ENCODE measurements at places on chromosomes 2 and 18.
A peak's percentile ranks its signal among the peaks of the same experiment; 100 is the strongest.

DNA sequence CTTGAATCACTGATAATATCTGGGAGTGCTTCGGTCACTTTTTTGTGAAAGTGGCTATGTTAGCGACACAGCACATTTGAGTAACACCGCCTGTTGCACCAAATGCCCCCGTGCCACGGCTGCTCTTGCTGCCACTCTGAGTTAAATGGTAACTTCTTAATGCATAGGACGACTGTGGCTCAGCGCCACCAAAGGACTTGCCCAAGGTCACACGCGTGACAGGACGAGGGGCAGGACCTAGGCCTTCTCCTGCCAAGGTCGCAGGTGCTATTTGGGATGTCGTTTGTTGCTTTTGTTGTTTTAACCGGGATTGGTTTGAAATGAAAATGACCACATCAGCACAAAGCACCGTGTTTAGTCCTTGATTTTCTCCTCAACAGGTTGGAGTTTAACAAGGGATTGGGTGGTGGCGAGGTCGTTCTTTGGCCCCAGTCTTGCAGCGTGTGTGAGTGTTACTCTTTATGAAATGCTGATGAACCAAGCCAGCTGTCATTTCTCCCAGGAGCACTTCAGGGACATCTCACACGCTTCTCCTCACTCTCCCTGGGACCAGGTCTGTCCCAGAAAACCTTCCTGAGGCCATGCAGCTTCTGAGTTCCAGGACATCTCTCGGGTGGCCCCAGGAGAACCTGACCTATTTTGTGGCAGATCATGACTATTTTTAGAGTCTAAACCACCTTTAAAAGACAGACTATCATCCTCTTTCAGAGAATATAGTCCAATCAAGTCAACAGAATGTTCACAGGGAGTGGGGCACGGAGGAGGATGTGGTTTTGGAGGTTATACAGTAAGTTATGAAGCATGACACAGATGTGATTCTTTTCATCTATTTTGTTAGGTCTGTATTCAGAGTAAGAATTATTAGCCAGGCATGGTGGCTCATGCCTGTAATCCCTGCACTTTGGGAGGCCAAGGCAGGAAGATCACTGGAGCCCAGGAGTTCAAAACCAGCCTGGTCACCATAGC is 49.9 kb downstream of the MTCL1 start:
- no peak for DNase-seq

- DNase-seq, result no peak
Measured at GRCh38 chr2:18273205-18273604, 287.2 kb downstream of the RDH14 start.

DNA sequence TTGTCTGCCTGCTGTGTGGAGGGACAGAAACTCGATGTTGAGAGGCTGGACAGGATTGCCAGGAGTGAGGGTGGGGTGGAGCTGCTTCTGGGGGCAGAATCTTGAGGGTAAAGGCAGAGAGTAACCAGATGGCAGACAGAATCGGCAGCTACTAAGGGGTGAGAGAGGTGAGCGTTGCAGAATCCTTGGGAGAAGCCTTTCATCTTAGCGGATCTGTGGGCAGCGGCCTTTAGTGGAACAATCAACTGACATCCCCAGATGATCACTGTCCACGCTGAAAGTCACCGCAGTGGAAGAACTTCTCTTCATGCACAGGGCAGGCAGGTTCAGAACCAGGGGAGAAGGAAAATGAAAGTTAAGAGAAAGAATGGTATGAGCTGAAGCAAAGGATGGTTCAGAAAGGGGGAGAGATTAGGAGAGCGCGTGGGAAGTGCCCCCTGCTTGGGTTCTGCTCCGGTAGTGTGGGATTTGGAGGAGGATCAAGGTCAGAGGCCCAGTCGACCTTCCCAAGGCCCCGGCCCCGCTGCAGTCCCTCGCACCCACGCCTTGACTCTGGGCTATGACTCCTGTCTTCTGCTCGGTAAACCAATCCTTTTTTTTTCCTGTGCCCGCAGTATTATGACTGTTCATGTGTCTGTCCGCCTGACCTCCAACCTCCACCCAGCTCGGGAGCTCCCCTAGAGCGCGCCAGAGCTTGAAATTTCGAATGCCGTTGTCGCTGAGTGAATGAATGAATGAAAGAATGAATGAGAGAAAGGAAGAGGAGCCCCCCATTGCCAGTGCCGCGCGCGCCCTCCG is 584 bp downstream of the BOLA3 start:
- peak; percentile 74 for DNase-seq

- no peak for DNase-seq
Measured at GRCh38 chr2:168086851-168087250, 160.5 kb downstream of the STK39 start.

- no peak for DNase-seq
Measured at GRCh38 chr2:81576713-81577112, 1272.2 kb upstream of the LRRTM1 start.

GRCh38 chr2:8241317-8241716 is 440.5 kb upstream of the ID2 start:
- no peak for DNase-seq

DNA sequence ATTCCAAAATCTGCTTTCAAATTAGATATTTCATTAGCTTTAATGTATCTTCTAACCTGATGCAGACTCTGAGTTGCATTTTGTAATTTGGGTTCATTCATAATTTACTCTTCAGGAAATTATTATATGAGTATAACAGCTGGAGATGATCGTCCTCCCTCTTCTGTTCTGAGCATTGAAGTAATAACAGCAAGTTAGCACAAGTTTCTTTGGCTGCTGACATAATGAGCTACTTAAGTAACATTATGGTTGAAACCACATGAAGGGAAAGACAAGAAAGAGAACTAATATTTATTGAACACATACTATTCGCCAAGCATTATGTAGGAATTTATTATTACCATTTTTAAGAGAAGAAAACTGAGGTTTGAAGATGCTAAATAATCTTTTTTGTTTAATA is 75.1 kb downstream of the CPO start:
- DNase-seq, result no peak

DNA sequence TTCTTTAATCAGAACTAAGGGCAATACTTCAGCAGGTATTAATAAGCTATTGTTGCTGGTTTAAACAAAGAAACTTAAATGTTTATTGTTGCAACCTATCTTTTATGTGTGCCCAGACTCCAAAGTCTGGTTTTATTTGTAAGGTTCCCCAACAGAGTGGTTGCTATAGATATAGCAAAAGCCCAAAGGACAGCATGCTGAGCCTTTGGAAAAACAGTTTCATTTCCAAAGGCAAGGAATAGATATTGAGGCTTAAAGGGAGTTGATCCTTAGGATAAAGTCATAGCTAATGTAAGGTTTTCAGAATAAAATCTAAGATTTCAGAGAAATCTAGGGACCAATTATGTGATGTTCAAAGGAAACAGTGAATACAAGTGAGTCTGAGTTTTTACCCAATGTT is 413.2 kb upstream of the SLC14A2 start:
- no peak for DNase-seq

DNA sequence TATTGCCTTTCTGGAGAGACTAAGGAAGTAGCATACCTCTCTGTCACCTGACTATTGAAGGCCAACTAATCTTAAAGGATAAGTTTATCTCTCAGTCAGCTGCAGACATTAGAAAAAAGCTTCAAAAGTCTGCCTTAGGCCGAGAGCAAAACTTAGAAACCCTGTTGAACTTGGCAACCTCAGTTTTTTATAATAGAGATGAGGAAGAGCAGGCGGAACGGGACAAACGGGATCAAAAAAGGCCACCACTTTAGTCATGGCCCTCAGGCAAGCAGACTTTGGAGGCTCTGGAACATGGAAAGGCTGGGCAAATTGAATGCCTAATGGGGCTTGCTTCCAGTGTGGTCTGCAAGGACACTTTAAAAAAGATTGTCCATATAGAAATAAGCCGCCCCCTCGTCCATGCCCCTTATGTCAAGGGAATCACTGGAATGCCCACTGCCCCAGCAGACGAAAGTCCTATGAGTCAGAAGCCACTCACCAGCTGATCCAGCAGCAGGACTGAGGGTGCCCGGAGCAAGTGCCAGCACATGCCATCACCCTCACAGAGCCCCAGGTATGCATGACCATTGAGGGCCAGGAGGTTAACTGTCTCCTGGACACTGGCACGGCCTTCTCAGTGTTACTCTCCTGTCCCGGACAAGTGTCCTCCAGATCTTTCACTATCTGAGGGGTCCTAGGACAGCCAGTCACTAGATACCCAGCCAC is 61.5 kb upstream of the FAM98A start:
- no peak for DNase-seq

DNA sequence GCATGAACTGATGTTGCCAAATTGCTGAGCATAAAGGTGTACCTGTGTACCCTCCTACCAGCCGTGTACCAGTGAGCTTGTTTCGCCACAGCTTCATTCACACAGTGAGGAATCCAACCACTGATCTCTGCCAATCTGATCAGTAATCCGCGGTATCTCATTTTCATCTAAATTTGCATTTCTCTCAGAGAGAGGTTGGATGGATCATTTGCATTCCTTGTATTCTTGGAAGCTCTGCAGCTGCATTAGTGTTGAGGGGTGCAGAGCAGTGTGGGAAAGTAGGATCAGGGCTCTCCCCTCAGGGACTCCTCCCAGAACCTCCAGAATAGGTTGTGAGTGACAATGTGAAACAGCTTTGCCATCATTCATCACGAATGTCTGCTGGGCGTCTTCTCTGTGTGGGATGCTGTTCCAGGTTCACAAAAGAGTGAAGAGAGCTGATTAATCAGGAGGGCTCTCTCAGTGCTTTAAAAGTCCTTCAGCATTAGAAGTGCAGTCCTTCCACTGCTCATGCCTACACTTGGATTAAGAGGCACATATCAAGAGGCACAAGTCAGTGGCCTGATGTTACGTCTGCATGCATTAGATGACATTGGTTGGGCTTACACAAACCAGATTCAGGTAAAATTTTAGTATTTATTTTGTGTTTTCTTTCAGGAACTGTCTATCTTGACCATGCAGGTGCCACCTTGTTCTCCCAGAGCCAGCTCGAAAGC is 7.5 kb downstream of the MOCOS start:
- no peak for DNase-seq

- DNase-seq, result no peak
Measured at GRCh38 chr2:231931481-231931915, 5.3 kb upstream of the NPPC start.

GRCh38 chr2:100283724-100284501 is 38.4 kb downstream of the LONRF2 start:
- DNase-seq, result no peak

GRCh38 chr2:170929686-170930050 is 615 bp downstream of the GORASP2 start:
- DNase-seq, result no peak

GRCh38 chr2:60586081-60586480 is 32.6 kb upstream of the BCL11A start:
- DNase-seq, result no peak

GRCh38 chr2:101710471-101711318 is 13.2 kb downstream of the MAP4K4 start:
- peak; percentile 58 for DNase-seq

- DNase-seq, result no peak
Measured at GRCh38 chr2:167187978-167188967, 300.0 kb downstream of the XIRP2 start.

- DNase-seq, result no peak
Measured at GRCh38 chr18:23548275-23548674, 38.0 kb downstream of the NPC1 start.

DNA sequence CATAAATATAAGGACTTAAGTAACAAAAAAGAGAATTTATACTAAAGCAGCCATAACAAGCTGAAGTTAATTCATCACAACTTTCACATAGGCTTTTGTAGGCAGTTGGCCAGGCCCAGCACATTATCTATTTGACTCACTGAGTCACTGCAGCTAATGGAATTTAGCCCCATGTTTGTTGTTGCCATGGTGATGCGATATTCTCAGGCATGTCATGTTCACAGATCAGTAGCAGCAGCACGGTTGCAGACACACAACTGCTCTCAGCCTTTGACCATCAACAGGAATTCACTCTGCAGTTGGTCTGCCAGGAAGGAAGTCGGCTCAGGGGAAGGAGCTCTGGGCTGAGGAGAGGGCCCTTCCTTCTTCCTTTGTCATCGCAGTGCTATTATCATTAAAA is 639.8 kb downstream of the TMEM182 start:
- no peak for DNase-seq

GRCh38 chr2:153912798-153913396 is 41.2 kb downstream of the GALNT13 start:
- no peak for DNase-seq

- DNase-seq, result no peak
Measured at GRCh38 chr2:165868211-165868610, 74.2 kb upstream of the GALNT3 start.

- DNase-seq, result no peak
Measured at GRCh38 chr2:32805104-32806095, 141.4 kb upstream of the LTBP1 start.

GRCh38 chr2:74179063-74179865 is 585 bp upstream of the MOB1A start:
- DNase-seq, result no peak

GRCh38 chr2:165958313-165958960 is 4.9 kb upstream of the TTC21B start:
- DNase-seq, result no peak

DNA sequence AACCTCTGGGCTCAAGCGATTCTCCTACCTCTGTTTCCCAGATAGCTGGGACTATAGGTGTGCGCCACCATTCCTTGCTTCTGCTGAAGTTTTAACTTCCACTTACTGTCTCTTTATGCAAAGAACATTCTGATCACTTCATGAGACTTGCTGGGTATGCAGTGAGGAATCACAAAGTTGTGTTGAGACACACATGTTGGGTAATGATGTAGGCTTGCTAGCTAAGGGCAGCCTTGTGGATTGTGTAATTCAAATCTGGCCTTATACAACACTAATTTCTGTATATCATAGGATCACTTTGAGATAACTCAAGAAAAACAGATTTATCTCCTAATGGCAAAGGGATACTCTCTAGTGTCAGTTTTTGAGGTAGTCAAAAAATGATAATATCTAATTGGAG is 24.2 kb downstream of the XRCC5 start:
- DNase-seq, result no peak

GRCh38 chr2:60843006-60843405 is 38.4 kb upstream of the REL start:
- no peak for DNase-seq

- DNase-seq, result no peak
Measured at GRCh38 chr2:205580212-205580987, 101.9 kb upstream of the NRP2 start.

Data from suppressor macrophage treated with lipopolysaccharide for 1 hour (primary cell).